Karpas-422 (cell line): ENCODE measurements at places on chromosomes 16 and 17. TPM values are rescaled to one million over a fixed set of nuclear protein-coding genes. Genes with fewer than 3 reads are reported as not detected.

DNA sequence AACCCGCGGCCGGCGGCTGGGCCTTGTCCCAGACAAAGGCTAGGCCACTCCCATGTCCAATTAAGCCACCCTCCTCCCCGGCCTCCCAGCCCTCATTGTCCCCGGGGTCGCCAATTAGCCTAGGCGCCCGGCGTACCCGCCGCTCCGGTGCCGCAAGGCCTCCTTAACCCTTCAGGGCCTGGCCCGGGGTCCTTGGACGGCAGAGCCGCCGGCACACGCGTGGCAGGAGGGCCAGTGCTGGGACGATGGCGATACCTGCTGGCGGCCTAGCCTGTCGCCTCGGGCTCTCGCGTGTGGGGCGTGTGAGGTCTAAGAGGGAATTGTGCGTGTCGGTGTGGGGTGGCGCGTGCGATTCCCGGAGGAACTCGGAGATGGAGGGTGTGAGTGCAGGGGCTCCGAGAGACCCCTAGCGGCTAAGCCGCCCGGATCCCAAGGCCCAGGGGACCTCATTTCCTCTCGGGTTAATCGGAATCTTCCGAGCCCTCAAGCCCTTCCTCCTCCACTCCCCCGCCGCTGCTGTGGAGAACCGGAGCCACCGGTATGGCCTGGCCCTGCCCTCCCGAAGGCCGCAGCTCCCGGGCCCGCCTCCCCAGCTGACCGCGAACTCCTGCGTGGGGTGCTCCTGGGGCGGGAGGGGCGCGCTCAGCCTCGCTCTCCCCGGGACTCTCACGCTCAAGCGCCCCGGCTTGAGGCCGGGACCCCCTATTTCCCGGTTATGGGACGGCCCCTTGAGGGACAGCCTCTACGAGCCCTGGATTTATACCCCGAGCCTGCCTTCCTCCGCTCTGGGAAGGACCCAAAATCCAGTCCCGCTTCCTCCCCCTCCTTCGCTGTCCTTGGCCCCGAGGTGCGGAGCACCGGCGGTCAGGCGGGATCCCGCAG lies 11.9 kb downstream of the TBX2 start:
- DNase-seq = no peak

DNA sequence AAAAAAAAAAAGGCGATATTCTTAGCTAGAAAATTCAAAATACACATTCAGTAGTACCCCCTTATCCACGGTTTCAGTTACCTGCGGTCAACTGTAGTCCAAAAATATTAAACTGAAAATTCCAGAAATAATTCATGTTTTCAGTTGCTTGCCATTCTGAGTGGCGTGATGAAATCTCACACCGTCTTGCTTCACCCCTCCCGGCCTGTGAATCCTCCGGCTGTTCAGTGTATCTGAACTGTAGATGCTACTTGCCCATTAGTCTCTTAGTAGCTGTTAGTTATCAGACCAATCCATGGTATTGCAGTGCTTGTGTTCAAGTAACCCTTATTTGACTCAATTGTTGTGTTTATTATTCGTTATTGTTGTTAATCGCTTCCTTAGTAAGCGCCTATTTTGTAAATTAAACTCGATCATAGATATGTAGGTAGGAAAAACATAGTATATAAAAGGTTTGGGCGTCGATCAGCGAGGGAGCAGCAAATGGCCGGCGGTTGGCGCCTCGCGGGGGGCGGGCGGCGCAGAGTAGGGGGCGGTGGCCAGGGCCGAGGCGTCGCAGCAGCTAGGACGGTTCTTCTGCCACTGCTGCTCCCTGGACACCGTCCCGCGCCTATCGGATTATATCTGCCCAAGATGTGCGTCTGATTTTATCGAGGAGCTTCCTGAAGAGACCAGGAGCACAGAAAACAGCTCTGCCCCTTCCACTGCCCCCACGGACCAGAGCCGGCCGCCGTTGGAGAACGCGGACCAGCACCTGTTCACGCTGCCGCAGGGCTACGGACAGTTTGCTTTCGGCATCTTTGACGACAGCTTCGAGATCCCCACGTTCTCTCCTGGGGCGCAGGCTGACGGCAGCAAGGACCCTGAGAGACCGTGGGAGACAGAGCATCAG lies 39.8 kb upstream of the AKAP1 start:
- no peak for DNase-seq

DNA sequence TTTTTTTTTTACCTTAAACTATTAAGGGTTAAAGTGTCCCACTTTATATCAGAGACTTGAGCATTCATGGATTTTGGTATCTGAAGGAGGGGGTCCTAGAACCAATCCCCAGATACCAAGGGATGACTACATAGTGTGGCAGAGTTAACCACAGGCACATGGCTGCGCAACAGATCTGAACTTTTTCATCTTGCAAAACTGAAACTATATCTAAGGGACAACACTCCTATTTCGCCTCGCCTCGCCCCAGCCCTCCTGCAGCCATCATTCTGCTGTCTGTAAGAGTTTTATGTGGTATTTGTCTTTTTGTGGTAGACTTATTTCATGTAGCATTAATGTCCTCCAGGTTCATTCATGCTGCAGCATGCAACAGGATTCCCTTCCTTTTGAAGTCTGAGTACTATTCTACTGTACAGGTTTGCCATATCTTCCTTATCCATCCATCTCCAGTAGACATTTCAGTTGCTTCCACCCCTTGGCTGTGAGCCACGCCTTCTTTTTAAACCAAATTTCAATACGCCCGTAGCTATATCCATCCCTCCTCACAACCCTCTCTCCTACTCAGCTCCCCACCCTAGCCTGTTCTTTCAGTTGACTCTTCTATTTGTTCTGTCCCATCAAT lies 53.2 kb downstream of the AMFR start:
- no peak for DNase-seq

- DNase-seq = no peak
Measured at GRCh38 chr17:31249835-31250141, 47.3 kb downstream of the OMG start.

GRCh38 chr17:27511168-27511883 lies 55.1 kb downstream of the KSR1 start:
- DNase-seq = no peak

- no peak for DNase-seq
Measured at GRCh38 chr16:3838600-3839401, 41.7 kb downstream of the CREBBP start.

- DNase-seq = peak; percentile 66
Measured at GRCh38 chr16:381012-381788, 578 bp downstream of the PGAP6 start.

- DNase-seq = no peak
Measured at GRCh38 chr17:34633351-34633750, 54.0 kb downstream of the TMEM132E start.

DNA sequence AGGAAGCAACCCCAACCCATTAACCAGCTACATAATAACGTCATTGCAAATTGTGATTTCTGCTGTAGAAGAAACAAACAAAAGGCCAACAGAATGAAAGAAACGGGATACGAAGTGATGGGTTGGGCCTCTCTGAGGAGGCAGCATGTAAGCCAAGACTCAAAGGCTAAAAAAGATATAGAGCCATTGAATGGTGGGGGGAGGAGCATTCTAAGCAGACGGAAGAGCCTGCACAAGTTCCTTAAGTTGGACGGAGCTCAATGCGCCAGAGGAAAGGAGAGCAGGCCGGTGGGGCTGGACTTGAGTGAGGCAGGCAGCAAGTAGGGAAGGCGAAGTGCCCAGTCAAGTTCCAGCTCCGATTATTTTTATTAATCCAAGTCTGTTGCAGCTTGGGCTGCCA lies 160.3 kb downstream of the SHISA9 start:
- DNase-seq = no peak

DNA sequence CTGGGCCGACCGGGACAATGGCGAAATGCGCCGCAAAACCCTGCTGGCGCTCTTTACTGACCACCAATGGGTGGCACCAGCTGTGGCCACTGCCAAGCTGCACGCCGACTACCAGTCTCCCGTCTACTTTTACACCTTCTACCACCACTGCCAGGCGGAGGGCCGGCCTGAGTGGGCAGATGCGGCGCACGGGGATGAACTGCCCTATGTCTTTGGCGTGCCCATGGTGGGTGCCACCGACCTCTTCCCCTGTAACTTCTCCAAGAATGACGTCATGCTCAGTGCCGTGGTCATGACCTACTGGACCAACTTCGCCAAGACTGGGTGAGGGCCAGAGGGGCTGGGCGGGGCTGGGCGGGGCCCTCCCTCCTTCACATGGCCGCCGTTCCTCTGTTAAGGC lies 4.3 kb upstream of the SPEM1 start:
- DNase-seq = no peak

- DNase-seq = no peak
Measured at GRCh38 chr16:28858421-28858820, 5.2 kb upstream of the SH2B1 start.

DNA sequence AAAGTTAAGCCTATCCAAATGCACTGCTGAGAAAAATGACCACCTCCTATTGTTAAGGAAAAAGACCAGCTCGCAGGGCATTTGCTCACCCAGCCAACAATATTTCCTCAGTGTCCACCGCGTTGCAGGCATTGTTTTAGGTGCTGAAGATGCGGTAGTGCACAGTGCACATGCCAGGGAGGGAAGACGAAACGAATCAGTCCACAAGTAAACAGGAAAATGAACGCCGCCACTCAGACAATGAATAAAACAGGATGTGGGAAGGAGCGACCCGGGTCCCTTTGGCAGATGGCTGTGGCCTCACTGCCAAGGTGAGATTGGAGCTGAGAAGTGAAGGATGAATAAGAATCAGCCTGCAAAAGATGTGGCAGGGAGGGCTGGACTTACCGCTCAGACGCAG lies 249.2 kb downstream of the FOXL1 start:
- DNase-seq = no peak

GRCh38 chr16:19282101-19282500 lies 3.4 kb upstream of the CLEC19A start:
- no peak for DNase-seq

DNA sequence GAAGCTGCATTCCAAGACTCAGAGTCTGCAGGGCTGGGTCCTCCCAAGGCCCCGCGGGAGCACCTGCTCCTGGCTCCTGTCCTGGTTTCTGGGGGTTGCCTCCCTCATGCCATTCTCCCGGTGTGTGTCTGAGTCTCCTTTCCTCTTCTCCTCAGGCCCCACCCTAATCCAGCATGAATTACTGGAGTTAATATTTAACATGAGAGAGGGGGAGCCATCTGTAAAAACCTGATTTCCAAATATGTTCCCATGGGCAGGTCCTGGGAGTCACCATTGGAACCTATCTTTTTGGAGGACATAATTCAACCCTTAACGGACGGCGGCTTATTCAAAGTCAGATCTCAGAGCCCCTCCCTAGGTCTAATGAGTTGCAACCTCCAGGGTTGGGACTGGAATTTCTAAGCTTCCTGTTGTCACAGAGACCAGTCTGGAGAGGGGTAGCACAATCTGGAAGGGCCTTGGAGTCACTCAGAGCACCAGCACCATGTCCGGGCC lies 5.4 kb downstream of the C17orf99 start:
- no peak for DNase-seq

GRCh38 chr17:55778389-55779118 lies 27.7 kb downstream of the PCTP start:
- no peak for DNase-seq

- peak; percentile 95 for DNase-seq
Measured at GRCh38 chr17:8079291-8080207, 8.0 kb downstream of the ALOX12B start.

DNA sequence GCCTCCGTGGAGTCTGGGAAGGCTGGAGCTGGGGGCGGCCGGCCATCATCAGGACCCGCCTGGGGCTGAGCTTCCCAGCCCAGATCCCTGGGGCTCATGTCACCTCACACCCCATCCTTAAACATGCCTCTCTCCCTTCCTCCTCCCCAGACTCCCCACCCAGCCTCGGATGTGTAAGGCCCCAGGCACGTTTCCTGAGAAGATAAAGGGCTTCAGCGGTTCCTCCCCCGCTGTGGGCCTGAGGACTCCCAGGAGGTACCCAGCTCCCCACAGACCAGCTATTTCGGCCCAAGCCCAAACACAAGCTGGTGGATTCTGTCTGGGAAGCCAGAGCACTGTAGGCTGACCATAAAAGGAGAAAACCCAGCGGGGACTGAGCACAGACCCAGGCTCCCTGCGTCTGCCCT lies 49.2 kb downstream of the MYH11 start:
- DNase-seq = no peak

GRCh38 chr16:78842950-78843349 lies 743.5 kb downstream of the WWOX start:
- no peak for DNase-seq

DNA sequence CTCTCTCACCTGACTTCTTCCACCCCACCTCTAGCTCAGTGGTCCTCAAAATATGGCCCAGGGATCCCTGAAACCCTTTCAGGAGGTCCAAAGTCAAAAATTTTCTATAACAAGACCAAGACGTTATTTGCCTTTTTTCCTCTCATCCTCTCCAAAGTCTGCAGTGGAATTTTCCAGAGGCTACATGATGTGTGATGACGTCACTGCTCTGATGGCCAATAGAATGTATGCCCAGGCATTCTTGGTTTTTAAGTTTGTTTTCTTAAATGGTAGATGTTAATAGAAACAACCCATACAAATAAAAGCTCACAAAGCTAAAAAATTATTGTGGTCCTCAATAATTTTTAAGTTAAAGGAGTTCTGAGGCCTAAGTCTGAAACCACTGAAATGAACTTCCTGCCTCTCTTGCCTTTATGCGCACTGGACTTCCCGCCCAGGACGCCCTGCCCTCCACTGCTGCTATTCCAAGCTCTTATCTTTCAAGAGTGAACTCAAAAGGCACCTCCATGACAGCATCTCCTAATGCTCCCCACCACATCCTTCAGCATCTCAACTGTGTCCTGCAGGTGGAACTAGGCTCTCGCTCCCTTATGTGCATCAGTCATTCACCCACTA lies 13.5 kb downstream of the UBE2O start:
- no peak for DNase-seq

DNA sequence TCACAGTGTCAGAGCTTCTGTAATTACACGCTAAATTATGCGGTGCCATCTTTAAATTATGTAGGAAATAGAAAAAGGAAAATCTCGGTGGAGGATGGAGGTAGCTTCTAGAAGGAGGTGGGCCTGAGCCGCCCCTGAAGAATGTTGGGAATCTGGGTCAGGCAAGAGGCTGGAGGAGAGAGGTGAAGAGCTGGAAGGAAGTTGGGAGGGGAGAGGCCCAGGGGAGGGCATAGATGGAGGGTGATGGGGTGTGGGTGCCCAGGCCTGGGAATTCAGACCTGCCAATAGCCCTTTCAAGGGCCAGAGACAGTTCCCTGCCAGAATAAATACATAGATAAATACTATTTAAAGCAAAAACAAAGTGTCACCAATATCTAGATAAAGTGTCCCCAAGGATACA lies 415.0 kb upstream of the HSBP1 start:
- no peak for DNase-seq

DNA sequence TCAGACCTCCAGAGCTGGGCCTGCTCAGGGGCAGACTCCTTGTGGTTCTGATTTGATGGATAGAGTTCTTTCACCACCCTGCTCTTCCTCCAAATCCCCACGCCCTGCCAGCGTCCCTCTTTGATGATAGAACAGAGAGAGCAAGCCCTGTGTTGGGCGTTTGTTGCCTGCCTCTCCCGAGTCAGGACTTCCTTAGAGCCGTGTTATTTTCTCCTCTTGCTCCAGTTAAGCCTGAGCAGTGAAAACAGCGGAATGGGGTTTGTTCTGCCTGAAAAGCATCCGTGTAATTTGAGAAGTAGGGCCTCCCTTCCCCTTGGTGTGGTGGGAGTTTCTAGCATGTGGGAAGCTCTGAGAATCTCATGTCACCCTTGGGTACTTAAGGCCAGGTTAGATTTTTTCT lies 22.1 kb downstream of the TMEM94 start:
- no peak for DNase-seq

EPOP gene
- 7.6 and 19.9 TPM in 2 replicates for total RNA-seq

AIPL1 gene
- total RNA-seq = not detected in 2 replicates

TMED6 gene
- total RNA-seq = 1.8 TPM in 1 of 2 replicates, not detected in the other

GDE1 gene
- total RNA-seq = 38.0 and 40.6 TPM in 2 replicates

OTOP2 gene
- total RNA-seq = not detected in 2 replicates

LGALS9B gene
- total RNA-seq = not detected in 2 replicates

ITGAL gene
- total RNA-seq = 0.07 and 0.51 TPM in 2 replicates

KLHL10 gene
- 0.29 TPM in 1 of 2 replicates, not detected in the other for total RNA-seq

SSH2 gene
- total RNA-seq = 35.3 and 53.9 TPM in 2 replicates

ITGB4 gene
- 0.11 and 0.19 TPM in 2 replicates for total RNA-seq
